ENCODE measurements at places on chromosomes 5 and 9.

GRCh38 chr5:3417376-3417943 lies 178.2 kb upstream of the IRX1 start:
- DNase-seq, result no peak

- DNase-seq, result no peak
These were observed 491.2 kb upstream of the SEMA6A start for GRCh38 chr5:117065800-117066199.

DNA sequence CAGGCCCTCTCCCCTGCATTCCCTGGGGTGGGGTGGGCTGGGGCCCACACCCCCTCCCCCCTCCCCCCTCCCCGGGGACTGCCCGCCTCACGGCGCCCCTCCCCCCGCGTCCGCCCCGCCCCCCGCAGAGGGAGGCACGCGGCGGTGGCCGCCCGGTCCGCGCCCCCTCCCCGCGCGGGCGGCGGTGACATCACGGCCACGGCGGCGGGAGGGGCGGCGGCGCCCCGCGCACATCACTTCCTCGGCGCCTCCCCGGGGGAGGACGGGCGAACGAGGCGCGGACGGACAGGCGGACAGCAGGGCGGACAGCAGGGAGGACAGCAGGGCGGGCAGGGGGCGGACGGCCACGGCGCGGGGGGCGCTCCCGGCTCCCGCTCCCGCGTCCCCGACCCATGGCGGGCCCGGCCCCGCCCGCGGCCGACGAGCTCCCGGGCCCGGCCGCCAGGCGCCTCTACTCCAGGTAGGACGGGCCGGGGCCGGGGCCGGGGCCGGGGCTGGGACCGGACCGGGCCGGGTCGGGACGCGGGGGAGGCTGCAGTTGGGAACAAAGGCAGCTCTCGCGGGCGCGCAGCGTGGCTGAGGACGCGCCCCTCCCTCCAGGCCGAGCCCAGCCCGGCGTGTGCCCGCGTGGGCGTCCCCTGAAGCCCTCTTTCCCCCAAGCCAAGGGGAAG lies at the start of gene GPSM1:
Gene GPSM1 (plus strand): TSS at position 236 of the 671 bp plus-strand sequence. CDS start 157 bp downstream, at position 393.
- DNase-seq, result peak; percentile 80

DNA sequence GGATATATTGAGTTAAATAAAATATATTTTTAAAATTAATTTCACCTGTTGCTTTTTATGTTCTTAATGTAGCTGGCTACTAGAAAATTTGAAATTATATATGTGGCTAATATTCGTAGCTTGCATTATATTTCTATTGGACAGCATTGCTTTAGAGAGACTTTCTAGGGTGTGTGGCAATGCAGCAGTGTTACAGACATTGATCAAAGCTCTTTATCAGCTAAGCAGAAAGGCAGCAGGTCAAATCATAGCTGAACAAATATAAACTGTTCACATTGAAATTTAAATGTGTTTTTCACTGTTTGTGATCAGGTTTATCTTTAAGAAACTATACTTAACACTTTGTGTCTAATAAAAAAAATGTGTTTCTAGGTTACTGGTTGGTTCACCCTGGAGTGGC lies 52.6 kb downstream of the ITGA2 start:
- DNase-seq, result no peak

- DNase-seq, result peak; percentile 57
These were observed 18.0 kb upstream of the CAPSL start for GRCh38 chr5:35956429-35956828.

DNA sequence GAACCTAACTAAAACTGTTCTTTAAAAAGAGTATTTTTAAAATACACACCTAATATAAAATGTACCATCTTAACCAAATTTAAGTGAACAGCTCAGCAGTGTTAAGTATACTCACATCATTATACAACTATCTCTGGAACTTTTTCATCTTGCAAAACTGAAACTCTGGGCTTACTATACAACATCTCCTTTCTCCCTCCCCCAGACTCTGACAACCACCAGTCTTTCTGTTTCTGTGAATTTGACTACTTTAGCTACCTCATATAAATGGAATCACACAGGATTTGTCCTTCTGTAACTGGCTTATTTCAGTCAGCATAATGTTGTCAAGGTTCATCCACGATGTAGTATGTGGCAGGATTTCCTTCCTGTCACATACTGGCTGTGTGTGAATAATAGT lies 93.5 kb downstream of the FOXD1 start:
- DNase-seq, result no peak

- no peak for DNase-seq
These were observed 13.6 kb downstream of the NNT start for GRCh38 chr5:43616535-43616934.

DNA sequence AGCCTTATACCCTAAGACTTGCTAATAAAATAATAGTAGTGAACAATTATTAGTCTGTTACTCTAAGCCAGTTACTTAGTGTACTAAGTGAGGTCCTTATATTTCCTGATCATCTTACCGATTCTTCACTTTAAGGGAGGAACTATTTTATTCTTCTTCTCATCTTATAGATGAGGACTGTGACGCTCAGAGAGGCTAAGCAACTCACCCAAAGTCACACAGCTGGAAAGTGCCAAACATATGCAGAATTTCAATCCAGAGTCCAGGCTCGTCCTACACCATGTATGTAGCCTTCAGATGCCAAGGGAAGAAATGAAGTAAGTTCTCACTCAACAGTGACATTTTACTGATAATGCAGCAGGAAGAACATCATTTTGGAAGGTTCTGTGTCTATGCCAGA lies 34.4 kb upstream of the ARAP3 start:
- DNase-seq, result no peak

- no peak for DNase-seq
These were observed 1.2 kb downstream of the JAK2 start for GRCh38 chr9:4986296-4986695.

- DNase-seq, result peak; percentile 57
These were observed 2.7 kb downstream of the NXNL2 start for GRCh38 chr9:88537761-88538091.

DNA sequence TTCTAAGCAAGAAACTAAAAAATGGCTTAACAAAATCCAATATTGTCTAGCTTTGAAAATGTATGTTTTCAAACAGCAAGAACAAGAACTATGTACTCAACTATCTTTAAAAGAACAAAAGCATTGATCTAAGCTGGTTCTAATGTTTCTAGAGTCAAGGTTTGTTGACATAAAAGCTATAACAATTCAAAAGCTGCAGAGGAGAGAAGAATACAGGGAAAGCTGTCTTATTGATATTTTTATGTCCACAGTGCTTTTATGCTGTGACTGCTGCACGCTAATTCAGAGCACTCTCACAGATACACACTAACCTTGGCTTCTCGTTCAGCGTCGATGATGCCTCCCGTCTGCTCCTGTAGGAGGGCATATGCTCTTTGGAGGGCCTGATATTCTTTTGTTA lies 129.5 kb upstream of the DPYSL3 start:
- no peak for DNase-seq
